ENCODE measurements at places on chromosomes 2 and 18.

DNA sequence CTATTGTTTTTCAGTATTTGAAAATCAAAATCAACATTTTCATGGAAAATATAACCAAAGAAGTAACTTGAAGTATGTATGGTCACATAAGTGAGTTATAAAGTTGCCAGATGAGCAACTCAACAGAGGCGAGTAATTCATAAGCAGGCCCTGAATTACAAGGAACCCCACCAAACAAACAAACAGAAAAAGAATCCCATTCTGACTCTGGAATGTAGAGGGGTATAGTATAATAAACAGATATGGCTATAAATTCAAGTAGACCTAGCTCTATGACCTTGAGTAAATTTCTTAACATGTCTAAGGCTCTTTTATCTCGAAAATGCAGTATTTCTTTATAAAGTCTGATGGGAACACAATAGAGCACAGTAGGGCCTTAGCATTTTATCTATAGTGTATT is 4.7 kb upstream of the CDH2 start:
- no peaks in the 10 kb centered on the region for H3K36me3 ChIP-seq
- H3K27ac ChIP-seq, result no peak overlapping the region
- H3K27me3 ChIP-seq, result peaks cover 27% of the 10 kb centered on the region
- no peak overlapping the region for H3K4me3 ChIP-seq
- no peaks in the 10 kb centered on the region for H3K4me1 ChIP-seq

DNA sequence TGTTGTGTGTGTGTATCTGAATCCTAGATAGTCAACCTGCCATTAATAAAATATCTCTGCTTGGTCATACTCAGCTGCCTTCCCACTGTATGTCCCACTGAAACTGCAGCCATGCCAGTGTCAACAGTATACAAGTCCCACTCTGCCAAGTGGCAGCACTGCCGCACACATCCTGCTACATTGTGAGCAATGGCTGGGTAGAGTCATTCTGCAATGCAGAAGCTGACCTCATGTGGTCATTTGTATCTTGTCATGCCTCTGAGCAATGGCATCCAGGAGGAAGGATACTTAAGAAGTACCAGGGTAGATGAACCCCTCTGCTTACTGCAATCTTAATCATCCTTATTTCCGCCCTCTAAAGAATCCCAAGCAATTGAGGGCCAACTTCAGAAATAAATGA is 302.2 kb upstream of the DDX18 start:
- H3K27ac ChIP-seq, result no peak overlapping the region
- no peaks in the 10 kb centered on the region for H3K27me3 ChIP-seq
- no peaks in the 10 kb centered on the region for H3K4me1 ChIP-seq
- H3K36me3 ChIP-seq, result peaks cover 1% of the 10 kb centered on the region
- H3K4me3 ChIP-seq, result no peak overlapping the region

DNA sequence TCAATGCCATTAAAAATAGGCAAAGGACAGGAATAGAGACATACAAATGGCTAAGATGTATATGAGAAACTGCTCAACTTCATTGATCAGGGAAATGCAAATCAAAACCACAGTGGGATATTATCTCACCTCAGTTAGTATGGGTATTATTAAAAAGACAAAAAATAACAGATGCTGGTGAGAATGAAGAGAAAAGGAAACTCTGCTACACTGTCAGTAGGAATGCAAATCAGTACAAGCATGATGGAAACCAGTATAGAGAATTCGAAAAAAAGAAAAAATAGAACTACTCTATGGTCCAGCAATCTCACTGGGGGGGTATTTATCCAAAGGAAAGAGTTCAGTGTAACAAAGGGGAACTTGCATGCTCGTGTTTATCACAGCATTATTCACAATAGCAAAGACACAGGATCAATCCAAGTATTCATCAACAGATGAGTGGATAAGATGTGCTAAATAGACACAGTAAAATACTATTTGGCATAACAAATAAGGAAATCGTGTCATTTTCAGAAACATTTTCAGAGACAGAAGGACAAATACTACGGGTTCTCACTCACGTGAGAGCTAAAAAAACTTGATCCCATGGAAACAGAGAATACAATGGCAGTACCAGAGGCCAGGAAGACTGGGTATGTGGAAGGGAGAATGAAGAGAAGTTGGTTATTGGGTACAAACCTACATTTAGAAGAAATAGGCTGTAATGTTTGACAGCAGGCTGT is 60.6 kb downstream of the CCDC74A start:
- H3K27ac ChIP-seq, result no peak overlapping the region
- no peak overlapping the region for H3K4me3 ChIP-seq
- H3K4me1 ChIP-seq, result no peaks in the 10 kb centered on the region
- DNase-seq, result no peak
- peaks cover 13% of the 10 kb centered on the region for H3K27me3 ChIP-seq

DNA sequence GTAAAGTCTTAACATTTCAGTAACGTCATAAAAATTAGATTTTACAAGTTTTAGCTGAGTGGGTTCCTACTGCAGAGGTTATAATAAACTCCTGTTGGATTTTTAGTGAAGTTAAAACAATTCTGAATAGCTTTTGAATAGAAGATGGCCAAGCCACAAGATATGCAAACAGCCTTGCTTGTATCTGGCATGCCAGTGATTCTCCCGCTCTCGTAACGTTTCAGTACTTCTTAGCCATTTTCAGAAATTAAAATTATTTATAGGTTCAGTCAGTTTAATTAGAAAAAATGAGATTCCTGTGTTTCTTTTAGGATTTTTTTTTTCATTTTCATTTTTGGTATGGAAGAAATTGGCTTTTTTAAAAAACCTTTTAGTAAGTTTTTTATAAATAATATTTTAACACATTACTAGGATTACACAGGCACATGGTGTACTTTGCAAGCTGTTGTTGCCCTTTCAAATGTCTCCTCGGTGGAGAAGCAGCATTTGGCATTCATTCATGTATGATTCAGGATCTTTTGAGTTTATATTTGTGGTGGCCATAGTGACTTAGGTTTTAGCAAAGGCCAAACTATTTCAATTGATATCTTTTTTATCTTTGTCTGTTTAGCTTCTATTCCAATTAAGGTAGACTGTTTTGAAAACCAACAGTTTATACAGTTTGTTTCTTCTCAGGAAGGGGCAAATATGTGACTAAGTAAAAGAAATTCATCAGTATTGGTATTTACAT is 30.6 kb upstream of the RND3 start:
- H3K4me1 ChIP-seq, result no peaks in the 10 kb centered on the region
- peaks cover 2% of the 10 kb centered on the region for H3K36me3 ChIP-seq
- no peak for DNase-seq
- peaks cover 4% of the 10 kb centered on the region for H3K27me3 ChIP-seq
- H3K4me3 ChIP-seq, result no peak overlapping the region

DNA sequence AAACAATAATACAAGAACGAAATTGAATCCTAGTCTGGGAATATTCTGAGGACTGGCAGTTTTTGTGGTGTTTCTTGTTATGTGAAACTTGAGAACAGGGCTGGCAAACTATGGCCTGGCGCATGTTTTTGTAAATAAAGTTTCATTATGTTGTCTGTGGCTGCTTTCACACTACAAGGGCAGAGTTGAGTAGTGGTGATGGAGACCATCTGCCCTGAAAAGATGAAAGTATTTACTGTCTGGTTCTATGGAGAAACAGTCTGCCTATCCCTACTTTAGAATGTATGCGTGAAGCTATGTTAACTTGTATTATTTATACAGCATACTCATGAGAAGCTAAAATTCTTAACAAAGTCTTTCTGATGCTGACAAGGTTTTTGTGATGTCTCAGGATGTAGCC is 351.9 kb downstream of the LRRTM1 start:
- no peak overlapping the region for H3K27ac ChIP-seq
- no peaks in the 10 kb centered on the region for H3K4me1 ChIP-seq
- no peaks in the 10 kb centered on the region for H3K36me3 ChIP-seq
- H3K4me3 ChIP-seq, result no peak overlapping the region
